ENCODE measurements at places on chromosomes 7 and 10. TPM values are rescaled to one million over a fixed set of nuclear protein-coding genes. Genes with fewer than 3 reads are reported as not detected.
A peak's percentile ranks its signal among the peaks of the same experiment; 100 is the strongest.

GRCh38 chr10:13347043-13347499 lies 1.0 kb downstream of the SEPHS1 start:
- no peak for DNase-seq
- no peaks in the 10 kb centered on the region for H3K27me3 ChIP-seq
- peak overlapping the region; percentile 98 for H3K27ac ChIP-seq

DNA sequence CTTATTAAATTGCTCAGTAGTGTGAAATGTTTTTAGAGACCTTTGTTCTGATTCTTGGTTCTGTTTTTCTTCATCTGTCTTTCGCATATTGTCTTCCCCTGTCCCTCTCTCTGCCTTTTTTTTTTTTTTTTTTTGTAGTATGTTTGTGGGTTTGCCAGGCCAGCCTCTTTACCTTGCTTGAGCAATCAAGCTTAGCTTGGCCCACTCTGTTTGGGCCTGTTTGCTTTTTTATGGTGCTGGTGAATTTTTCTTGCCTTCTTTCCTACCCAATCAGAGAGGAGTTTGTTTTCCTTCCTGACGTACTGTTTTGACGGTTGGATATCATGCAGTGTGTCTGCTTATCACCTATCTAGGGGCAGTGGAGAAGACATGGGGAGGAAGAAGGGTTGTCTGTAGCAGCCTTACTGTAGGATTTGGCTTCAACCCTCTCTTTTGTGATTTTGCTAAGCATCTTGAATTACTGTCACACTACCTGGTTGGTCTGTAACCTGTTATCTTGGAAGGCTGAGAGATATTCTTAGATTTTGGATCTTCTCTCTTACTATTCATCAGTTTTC lies 64.0 kb downstream of the BBS9 start:
- no peaks in the 10 kb centered on the region for H3K36me3 ChIP-seq
- H3K27me3 ChIP-seq = no peaks in the 10 kb centered on the region
- no peak for DNase-seq
- no peak overlapping the region for H3K4me3 ChIP-seq
- H3K27ac ChIP-seq = no peak overlapping the region

DNA sequence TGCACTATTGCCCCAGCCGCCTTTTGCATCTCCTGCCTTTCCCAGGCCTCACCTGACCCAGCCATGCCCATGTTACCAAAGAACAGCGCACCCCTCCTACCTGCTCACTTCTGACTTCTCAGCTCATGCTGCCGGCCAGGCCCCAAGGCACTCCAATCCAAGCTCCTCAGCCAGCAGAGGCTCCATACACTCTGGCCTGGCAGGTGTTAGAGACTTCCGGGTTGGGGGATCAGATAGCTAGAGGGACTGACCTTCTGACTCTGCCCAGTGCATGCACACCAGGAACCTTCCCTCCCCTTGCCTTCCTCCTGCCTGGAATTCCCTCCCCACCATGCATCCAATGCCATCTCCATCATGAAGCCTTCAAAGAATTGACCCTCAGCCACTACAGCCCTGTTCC lies 56.2 kb upstream of the ZMIZ1 start:
- H3K4me3 ChIP-seq = no peak overlapping the region
- no peaks in the 10 kb centered on the region for H3K36me3 ChIP-seq
- H3K27ac ChIP-seq = no peak overlapping the region
- DNase-seq = no peak
- H3K27me3 ChIP-seq = no peaks in the 10 kb centered on the region
- no peaks in the 10 kb centered on the region for H3K4me1 ChIP-seq

Gene PTF1A
- not detected for total RNA-seq

- H3K27me3 ChIP-seq = no peaks in the 10 kb centered on the region
- no peak overlapping the region for H3K4me3 ChIP-seq
- no peaks in the 10 kb centered on the region for H3K4me1 ChIP-seq
- no peak for DNase-seq
- no peaks in the 10 kb centered on the region for H3K36me3 ChIP-seq
Observed at GRCh38 chr7:16594061-16594460, 51.5 kb downstream of the ANKMY2 start.

Gene ATP6V0E2
- 5.2 TPM for total RNA-seq

GRCh38 chr10:46077731-46078413 lies 31.8 kb upstream of the MSMB start:
- DNase-seq = no peak
- no peak overlapping the region for H3K27ac ChIP-seq
- no peak overlapping the region for H3K4me3 ChIP-seq
- H3K4me1 ChIP-seq = no peaks in the 10 kb centered on the region

DNA sequence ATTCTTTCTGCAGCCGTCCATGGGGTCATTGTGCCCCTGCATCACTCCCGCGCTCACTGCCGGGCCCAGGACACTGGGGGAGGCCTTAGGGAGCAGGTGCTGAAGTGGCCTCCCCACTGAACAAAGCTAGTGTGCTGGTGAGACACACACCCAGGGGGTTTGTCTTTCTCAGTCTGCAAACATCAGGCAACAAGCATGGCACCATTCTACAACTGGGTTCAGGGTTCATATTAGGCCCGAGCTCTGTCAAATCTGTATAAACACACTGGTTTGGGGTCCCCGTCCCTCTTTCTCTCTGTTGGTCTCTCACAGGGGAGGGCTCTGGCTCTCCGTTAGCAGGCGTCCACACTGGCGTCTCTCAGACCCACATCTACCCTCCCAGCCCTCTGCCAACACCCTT lies 11.1 kb upstream of the PPP2R2D start:
- H3K27ac ChIP-seq = no peak overlapping the region
- no peak overlapping the region for H3K4me3 ChIP-seq
- no peaks in the 10 kb centered on the region for H3K4me1 ChIP-seq
- peaks cover 5% of the 10 kb centered on the region for H3K27me3 ChIP-seq
- no peaks in the 10 kb centered on the region for H3K36me3 ChIP-seq

DNA sequence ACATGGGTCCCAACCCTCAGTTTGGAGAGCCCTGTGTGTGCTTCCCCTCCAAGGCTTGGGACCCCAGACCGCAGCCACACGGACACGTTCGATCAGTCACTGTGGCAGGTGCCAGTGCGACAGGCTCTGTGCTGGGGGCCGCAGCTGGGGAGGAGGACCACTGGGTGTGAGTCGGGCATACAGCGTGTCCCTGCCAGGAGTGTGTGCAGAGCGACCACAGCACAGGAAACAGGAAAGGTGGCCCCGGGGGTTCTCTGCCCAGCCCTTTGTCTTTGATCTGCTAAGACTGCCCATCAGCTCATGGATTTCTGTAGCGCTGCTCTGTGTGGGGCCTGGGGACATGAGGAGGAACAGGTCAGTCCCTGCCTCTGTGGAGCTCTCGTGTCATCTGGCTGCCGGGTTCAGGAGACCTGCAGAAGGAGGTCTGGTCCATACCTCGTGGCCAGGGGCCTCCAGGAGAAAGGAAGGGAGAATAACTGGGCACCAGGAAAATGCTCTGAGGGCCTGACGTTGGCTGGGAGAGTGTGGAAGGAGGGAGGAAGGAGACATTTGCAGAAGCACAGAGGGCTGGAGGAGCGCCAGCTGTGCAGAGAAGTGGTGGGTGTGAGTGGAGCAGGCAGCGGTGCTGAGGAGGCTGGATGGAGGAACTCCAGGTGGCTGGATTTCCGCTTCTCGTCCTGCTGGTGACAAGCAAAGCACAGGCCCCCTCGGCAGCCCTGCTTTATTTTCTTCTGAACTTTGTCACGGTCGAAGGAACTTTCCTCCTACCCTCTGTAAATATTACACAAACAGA lies 4.1 kb downstream of the NUDT1 start:
- DNase-seq = peak; percentile 36
- peaks cover 34% of the 10 kb centered on the region for H3K4me1 ChIP-seq
- H3K36me3 ChIP-seq = no peaks in the 10 kb centered on the region
- no peaks in the 10 kb centered on the region for H3K27me3 ChIP-seq
- no peak overlapping the region for H3K27ac ChIP-seq
- no peak overlapping the region for H3K4me3 ChIP-seq

- H3K27ac ChIP-seq = no peak overlapping the region
- no peaks in the 10 kb centered on the region for H3K27me3 ChIP-seq
- H3K4me1 ChIP-seq = no peaks in the 10 kb centered on the region
- H3K4me3 ChIP-seq = no peak overlapping the region
- no peaks in the 10 kb centered on the region for H3K36me3 ChIP-seq
Observed at GRCh38 chr10:47061776-47062175, 150.5 kb downstream of the PTPN20 start.

Gene ZCWPW1
- total RNA-seq = 3.8 TPM

Gene EIF5AL1
- 0.37 TPM for total RNA-seq

Gene LRIT1
- not detected for total RNA-seq

DNA sequence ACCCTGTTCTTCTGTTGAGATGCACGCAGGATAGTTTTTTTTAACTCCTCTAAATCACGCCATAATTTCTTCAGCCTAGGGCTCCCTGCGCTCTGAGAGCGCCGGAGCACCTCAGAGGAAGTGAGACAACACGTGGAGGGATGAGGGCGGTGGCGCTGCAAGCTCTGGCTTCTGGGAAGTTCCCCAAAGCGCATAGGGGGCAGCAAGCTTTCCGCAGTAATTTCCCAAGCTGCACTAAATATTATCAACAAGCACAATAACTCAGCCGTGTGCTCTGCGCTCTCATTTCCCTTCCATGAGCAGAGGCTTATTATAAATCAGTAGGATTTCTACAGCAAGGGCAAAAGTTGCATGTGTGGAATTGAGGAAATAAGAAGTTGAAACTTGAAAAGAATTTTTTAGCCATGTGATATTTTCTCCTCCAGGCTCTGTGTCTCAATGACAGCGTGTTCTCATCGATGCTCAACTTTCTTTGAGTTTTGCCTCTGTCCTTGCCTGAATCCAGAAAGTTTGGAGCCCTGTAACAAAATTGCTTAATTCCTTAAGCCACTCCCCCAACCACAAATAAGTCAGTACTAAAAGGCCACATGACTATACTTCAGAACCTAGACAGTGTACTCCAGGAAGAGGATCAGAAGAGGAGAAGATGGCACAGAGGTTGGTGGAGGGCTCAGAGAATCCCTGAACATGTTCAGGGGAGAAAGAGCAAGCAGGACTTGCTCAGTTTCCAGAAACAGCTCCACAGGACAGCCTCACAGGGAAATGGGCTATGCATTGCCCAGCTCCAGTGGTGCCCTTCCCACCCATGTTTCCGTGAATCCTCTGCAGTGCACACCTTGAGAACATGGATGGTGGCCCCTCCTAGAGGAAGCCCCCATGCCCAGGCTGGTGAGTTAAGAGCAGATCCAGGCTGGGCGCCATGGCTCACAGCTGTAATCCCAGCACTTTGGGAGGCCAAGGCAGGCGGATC lies 221.5 kb upstream of the GHITM start:
- no peaks in the 10 kb centered on the region for H3K4me1 ChIP-seq
- H3K27ac ChIP-seq = no peak overlapping the region
- no peak for DNase-seq
- H3K4me3 ChIP-seq = no peak overlapping the region
- no peaks in the 10 kb centered on the region for H3K27me3 ChIP-seq
- H3K36me3 ChIP-seq = no peaks in the 10 kb centered on the region

DNA sequence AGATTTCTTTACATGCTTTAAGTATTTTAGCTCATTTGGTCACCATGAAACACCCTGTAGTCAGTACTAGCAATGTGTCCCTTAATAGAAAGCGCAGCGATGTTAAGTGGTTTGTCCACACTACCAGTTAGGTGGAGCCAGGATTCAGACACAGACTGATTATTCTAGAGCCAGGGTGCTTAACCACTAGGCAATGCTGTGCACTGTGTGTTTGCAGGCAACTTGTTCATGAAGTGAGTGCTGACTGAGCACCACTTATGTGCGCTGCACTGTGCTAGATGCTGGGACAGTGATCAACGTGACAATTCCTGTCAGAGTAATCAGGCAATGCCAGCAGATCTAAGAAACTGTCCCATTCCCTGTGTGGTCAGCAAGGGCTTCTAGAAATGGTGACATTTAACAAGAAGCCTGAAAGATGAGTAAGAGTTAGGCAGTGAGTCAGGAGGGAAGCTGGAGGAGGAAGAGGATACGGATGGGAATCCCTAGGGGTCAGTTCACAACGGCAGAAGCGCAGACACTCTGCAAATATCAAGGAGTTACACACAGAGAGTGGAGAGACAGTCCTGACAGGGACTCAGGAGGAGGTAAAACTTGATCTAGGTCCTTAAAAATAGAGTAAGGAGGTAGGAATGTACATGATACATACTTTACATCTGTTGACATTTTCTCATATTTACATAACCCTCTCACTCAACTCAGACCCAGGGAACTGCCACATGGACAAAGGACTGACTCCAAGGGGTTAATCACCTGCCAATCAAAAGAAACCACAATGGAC lies 69.7 kb upstream of the EGR2 start:
- no peaks in the 10 kb centered on the region for H3K27me3 ChIP-seq
- no peak overlapping the region for H3K4me3 ChIP-seq
- DNase-seq = peak; percentile 32
- no peaks in the 10 kb centered on the region for H3K36me3 ChIP-seq

Gene NOC3L
- 5.4 TPM for total RNA-seq

Gene YAE1
- 1.00 TPM for total RNA-seq

- H3K27ac ChIP-seq = peak overlapping the region; percentile 70
- H3K4me1 ChIP-seq = peaks cover 18% of the 10 kb centered on the region
- DNase-seq = peak; percentile 89
- no peaks in the 10 kb centered on the region for H3K36me3 ChIP-seq
- H3K27me3 ChIP-seq = peaks cover 14% of the 10 kb centered on the region
- peak overlapping the region; percentile 22 for H3K4me3 ChIP-seq
Observed at GRCh38 chr10:17453373-17454091, 863 bp downstream of the ST8SIA6 start.

DNA sequence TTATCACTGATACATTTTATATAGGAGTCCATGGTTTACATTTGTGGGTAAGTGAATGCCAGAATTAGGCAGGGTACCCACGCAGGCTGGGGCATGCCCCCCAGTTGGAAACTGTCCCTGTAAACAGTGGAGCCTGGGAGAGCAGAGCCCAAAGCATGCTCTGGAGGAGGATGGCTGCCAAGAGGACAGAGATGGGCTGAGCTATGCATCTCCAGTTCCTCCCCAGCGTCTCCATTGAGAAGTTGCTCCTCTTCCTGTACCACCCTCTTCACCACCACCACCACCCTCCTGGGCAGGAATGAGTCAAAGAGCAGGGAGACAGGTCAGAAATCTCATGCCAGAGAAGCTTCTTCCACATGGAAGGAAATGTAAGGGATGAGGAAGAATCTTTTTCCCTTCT lies 67.7 kb upstream of the KMT2E start:
- no peaks in the 10 kb centered on the region for H3K36me3 ChIP-seq
- no peak overlapping the region for H3K4me3 ChIP-seq
- DNase-seq = no peak
- H3K27ac ChIP-seq = peak overlapping the region; percentile 94
- no peaks in the 10 kb centered on the region for H3K27me3 ChIP-seq

Data from upper lobe of left lung (tissue), 6 donors.